Lung microvascular endothelial cell (primary cell): ENCODE measurements at places on chromosomes 1 and 21. TPM values are rescaled to one million over a fixed set of nuclear protein-coding genes. Genes with fewer than 3 reads are reported as not detected.

GRCh38 chr1:19086176-19086875 is 123.7 kb downstream of the UBR4 start:
- no peak for DNase-seq

GRCh38 chr1:25994402-25995150 is 3.3 kb downstream of the PAFAH2 start:
- DNase-seq: peak; percentile 18

The CFAP141 gene
- not detected in 2 replicates for total RNA-seq

The GPR25 gene
- not detected in 2 replicates for total RNA-seq

The MAP7D1 gene
- total RNA-seq: 42.7 and 44.2 TPM in 2 replicates

DNA sequence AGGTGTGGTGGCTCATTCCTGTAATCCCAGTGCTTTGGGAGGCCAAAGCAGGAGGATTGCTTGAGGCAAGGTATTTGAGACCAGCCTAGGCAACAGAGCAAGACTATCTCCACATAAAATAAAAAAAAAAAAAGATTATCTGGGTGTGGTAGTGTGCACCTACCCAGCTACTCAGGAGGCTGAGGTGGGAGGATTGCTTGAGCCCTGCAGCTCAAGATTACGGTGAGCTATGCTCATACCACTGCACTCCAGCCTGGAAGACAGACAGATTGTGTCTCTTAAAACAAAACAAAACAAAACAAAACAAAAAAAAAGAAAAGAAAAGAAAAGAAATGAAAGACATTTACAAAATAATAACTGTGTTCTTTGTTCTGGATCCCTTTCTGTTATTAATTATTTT is 6.1 kb upstream of the TLCD4 start:
- no peak for DNase-seq

- no peak for DNase-seq
Measured at GRCh38 chr1:4058122-4058521, 158.1 kb upstream of the C1orf174 start.

The KIF14 gene
- 1.2 and 3.9 TPM in 2 replicates for total RNA-seq

DNA sequence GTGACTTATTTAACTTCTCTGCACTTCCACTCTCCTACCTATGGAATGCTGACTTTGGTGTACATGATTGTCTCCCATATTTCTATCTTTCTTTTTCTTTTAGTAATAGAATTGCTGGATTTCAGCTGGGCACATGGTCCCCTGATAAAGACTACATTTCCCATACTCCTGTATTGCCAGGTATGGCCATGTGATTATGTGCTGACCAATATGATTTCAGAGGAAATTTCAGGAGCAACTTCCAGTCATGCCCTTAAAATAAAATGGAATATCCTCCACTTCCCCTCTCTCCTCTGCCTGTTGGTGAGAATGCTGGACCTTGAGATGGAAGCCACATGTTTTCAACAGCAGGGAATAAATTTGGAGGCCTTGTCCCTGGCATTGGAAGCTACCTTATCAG is 130.7 kb upstream of the IGSF21 start:
- DNase-seq: no peak

The IRF6 gene
- total RNA-seq: under 0.01 and 1.5 TPM in 2 replicates

- no peak for DNase-seq
Measured at GRCh38 chr1:116671912-116672311, 4.4 kb upstream of the IGSF3 start.

GRCh38 chr1:169683661-169684060 is 27.8 kb downstream of the SELL start:
- no peak for DNase-seq

GRCh38 chr1:204705888-204706837 is 20.6 kb upstream of the LRRN2 start:
- DNase-seq: peak; percentile 69

DNA sequence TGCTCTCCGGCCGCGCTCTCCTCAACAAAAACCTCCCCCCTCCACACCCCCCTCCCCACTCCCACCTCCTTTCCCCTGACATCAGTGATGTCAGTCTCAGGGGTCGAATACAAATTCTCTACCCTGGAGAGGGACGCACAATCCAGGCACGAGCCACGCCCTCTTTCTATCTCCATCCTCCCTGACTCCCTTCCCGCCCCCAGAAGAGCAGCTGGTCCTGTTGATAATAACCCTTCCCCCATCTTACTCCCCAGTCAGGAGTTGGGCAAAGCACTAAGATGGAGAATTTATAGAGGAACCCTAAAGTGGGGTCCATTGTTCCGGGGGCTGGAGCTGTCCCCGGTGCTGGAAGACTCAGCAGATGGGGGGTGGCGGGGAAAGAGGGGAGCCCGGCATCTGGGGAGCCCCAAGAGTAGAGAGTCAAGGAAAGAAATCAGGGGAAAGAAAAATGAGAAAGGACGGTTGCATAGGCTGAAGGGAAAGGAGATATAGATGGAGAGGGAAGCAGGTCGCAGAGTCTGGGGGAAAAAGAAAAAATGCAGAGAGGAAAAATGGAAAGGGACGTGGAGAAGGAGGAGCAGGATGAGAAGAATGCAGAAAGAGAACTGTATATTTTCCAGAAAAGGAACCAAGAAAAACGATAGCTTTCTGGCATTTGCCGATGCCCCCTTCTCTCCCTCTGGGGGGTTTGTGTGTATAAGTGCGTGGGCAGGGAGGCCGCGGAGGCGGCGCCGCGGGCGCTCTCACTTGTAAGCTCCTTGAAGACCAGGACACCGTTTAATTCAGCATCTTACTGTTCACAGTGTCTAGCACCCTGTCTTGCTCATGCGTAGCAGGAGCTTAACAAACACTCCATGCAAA is at the start of gene CELF3:
Gene CELF3, minus strand, starts transcription at position 33 of the 861 bp plus-strand sequence. CDS start 783 bp downstream, outside the sequence.
- DNase-seq: no peak

DNA sequence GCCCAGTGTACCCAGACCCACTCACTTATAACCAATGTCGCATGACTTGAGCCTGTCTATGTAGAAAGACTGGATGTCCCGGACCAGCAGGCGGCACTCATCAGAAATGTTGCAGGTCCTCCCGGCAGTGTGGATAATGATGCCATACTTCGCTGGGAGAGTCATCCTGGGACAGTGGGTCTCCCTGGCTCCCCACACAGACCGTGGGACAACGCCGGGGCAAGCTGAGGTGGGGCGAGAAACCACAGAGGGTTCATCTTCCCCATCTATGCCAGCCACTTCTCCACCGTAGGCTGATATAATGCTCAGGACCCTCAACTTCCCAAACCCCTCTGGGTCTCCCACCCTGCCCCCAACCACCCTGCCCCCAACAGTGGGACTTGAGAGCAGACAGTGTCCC is 8.3 kb downstream of the PGLYRP4 start:
- no peak for DNase-seq

DNA sequence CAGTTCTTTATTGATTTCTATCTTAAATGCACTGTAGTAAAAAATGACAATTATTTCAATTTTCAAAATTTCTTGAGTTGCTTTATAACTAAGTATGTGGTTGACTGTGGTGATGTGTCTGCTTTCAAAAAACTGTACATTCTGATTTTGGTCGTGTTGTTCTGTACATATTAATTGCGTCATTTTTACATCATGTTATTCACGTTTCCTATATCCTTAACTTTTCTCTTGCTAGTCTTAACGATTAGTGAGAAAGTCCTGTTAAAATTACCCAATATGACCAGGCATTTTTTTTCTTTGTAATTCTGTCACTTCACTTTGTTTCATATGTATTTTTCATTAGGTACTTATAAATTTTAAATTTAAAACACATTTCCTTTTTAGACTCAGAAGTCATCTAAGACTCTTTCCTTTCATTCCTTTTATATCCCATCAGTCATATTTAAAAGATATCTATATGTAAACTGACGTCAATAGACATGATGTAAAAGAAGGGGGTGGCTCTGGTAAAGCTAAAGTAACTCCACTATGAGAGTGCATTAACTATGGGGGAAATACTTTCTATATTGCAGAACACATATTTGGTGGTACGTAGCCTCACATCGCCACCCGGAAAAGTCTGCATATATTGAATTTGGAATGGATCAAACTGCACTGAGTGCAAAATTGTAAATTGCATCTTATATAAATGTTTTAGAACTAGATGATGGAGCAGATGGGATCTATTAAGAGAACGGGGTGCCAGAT is 1.1 kb upstream of the COA6 start:
- DNase-seq: no peak
